Activated naive CD4-positive, alpha-beta T cell treated with anti-CD3 and anti-CD28 coated beads, Interleukin-2, amount 50 U/mL, for 72 hours (primary cell): ENCODE measurements at places on chromosomes 6 and 20. TPM values are rescaled to one million over a fixed set of nuclear protein-coding genes. Genes with fewer than 3 reads are reported as not detected.

KPNA5 gene
- total RNA-seq = 8.7 TPM

PRL gene
- not detected for total RNA-seq

NRN1 gene
- 25.1 TPM for total RNA-seq

C6orf52 gene
- 1.0 TPM for total RNA-seq

TRIM31 gene
- not detected for total RNA-seq

HINT3 gene
- 7.0 TPM for total RNA-seq

OPRL1 gene
- total RNA-seq = 1.2 TPM

SLC26A8 gene
- 0.25 TPM for total RNA-seq

PXDC1 gene
- total RNA-seq = 0.36 TPM

SYCP2 gene
- 2.2 TPM for total RNA-seq

IL17A gene
- 1.3 TPM for total RNA-seq

PACSIN1 gene
- not detected for total RNA-seq

SNAP91 gene
- total RNA-seq = not detected

CALHM5 gene
- total RNA-seq = not detected

PET117 gene
- total RNA-seq = 9.8 TPM

BTNL2 gene
- not detected for total RNA-seq

GRM1 gene
- total RNA-seq = not detected

PRND gene
- total RNA-seq = not detected

MCM3 gene
- total RNA-seq = 239 TPM

CLPSL2 gene
- 0.74 TPM for total RNA-seq

FLOT1 gene
- 194 TPM for total RNA-seq

OXT gene
- total RNA-seq = not detected

LAMP5 gene
- not detected for total RNA-seq

COL9A1 gene
- total RNA-seq = not detected

SLCO4A1 gene
- total RNA-seq = 39.3 TPM

XRN2 gene
- 55.5 TPM for total RNA-seq

PSORS1C1 gene
- 0.41 TPM for total RNA-seq

CPXM1 gene
- 3.5 TPM for total RNA-seq

TRIM15 gene
- total RNA-seq = 1.6 TPM
